ENCODE measurements at places on chromosomes 3 and 15. TPM values are rescaled to one million over a fixed set of nuclear protein-coding genes. Genes with fewer than 3 reads are reported as not detected.

- no peak for DNase-seq
- no peaks in the 10 kb centered on the region for H3K4me1 ChIP-seq
- no peaks in the 10 kb centered on the region for H3K36me3 ChIP-seq
- H3K27ac ChIP-seq: peak overlapping the region; percentile 100
- H3K27me3 ChIP-seq: no peaks in the 10 kb centered on the region
These were observed 1.5 kb downstream of the WHAMM start for GRCh38 chr15:82810890-82811426.

GRCh38 chr3:112793326-112794081, 53.2 kb downstream of the CD200R1L start:
- H3K36me3 ChIP-seq: no peaks in the 10 kb centered on the region
- H3K4me1 ChIP-seq: peaks cover 11% of the 10 kb centered on the region
- no peaks in the 10 kb centered on the region for H3K27me3 ChIP-seq
- peak; percentile 52 for DNase-seq
- H3K27ac ChIP-seq: no peak overlapping the region

GRCh38 chr3:157542711-157543500, 39.7 kb upstream of the VEPH1 start:
- H3K27me3 ChIP-seq: no peaks in the 10 kb centered on the region
- H3K36me3 ChIP-seq: no peaks in the 10 kb centered on the region
- peak; percentile 78 for DNase-seq

- no peaks in the 10 kb centered on the region for H3K27me3 ChIP-seq
- H3K4me1 ChIP-seq: no peaks in the 10 kb centered on the region
- no peak overlapping the region for H3K27ac ChIP-seq
- H3K4me3 ChIP-seq: no peak overlapping the region
- no peaks in the 10 kb centered on the region for H3K36me3 ChIP-seq
- no peak for DNase-seq
These were observed 482.2 kb upstream of the CFAP20DC start for GRCh38 chr3:59531994-59532393.

DNA sequence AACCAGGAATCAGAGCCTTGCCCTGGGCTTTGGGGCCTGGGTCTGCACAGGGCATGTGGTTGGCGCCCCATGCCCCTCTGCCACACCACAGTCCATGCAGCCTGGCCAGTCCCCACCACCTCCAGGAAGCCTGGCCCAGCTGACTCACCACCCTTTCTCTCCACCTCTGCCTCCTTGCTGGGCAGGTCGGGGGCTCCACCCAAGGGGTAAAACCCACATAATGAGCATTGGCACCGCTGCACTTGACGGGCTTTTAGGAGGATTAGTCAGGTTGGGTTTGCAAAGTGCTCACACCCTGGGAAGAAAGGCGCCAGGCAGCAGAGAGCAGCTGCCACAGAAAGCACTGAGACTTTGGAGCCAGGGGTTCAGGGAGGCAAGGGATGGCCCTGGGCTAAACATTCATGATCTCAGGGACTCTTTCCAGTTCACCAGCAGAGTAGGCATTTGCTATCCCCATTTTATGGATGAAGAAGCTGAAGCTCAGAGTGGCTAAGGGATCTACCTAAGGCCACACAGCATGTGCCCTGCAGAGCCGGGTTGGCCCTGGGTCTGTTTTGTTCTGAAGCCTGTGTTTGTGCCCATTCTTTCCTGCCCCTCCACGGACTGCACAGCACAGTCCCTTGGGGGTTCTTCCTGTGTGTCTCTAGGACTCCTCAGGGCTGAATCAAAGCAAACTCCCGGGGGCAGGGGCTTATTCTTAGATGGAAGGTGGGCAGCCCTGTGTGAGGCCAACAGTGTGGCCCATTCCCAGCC, 113.4 kb downstream of the ETFA start:
- H3K4me3 ChIP-seq: no peak overlapping the region
- H3K36me3 ChIP-seq: no peaks in the 10 kb centered on the region
- no peak for DNase-seq
- peaks cover 16% of the 10 kb centered on the region for H3K4me1 ChIP-seq

DNA sequence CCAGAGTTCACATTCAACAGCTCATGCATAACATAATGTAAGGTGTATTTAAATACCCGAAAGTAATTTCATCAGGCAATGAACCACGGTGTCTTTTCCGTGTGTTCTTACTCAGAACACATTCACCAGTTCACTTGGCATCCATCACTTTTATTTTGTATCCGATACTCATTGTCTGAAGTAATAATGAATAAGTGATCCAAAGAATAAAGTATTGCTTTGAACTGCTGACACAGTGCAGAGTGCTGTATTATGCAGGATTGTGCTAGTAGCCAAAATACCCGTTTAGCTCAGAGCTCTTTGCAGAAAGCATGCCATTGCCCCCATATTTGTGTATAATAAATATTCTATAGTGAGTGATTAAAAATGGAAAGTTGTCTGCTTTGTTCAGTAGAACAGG, 460.9 kb upstream of the KCNMB2 start:
- H3K36me3 ChIP-seq: no peaks in the 10 kb centered on the region
- DNase-seq: no peak
- H3K4me1 ChIP-seq: no peaks in the 10 kb centered on the region

- no peaks in the 10 kb centered on the region for H3K36me3 ChIP-seq
- no peaks in the 10 kb centered on the region for H3K27me3 ChIP-seq
- H3K4me1 ChIP-seq: no peaks in the 10 kb centered on the region
- H3K27ac ChIP-seq: no peak overlapping the region
- no peak overlapping the region for H3K4me3 ChIP-seq
- DNase-seq: no peak
These were observed 24.3 kb upstream of the GCNT3 start for GRCh38 chr15:59587085-59587826.

- no peak overlapping the region for H3K4me3 ChIP-seq
- no peak overlapping the region for H3K27ac ChIP-seq
- no peaks in the 10 kb centered on the region for H3K36me3 ChIP-seq
- no peaks in the 10 kb centered on the region for H3K27me3 ChIP-seq
These were observed 1.2 kb downstream of the ACP3 start for GRCh38 chr3:132318451-132318850.

DNA sequence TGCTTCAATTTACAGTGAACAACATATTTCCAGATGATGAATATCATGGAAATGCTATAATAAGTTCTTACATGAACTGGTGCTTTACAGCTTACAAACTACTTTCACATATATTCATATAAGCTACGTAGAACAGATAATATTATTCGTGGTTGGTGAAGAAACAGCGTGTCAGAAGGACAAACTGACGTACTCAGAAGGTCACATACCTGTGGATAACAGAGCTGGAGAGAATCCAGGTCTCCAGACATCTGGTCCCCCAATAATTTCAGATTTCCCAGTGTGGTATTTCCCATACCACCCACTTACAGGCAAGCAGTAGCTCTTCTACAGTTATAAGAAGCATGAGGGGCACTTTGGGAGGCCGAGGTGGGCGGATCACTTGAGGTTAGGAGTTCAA, 156.6 kb downstream of the PLD1 start:
- no peak overlapping the region for H3K4me3 ChIP-seq
- peaks cover 7% of the 10 kb centered on the region for H3K4me1 ChIP-seq

- H3K4me1 ChIP-seq: no peaks in the 10 kb centered on the region
- H3K36me3 ChIP-seq: no peaks in the 10 kb centered on the region
- no peaks in the 10 kb centered on the region for H3K27me3 ChIP-seq
- H3K4me3 ChIP-seq: no peak overlapping the region
These were observed 13.0 kb upstream of the SEC62 start for GRCh38 chr3:169953462-169954141.

GRCh38 chr3:146339349-146339748, 88.4 kb upstream of the PLSCR4 start:
- no peaks in the 10 kb centered on the region for H3K36me3 ChIP-seq
- peaks cover 11% of the 10 kb centered on the region for H3K4me1 ChIP-seq
- no peak for DNase-seq
- H3K27ac ChIP-seq: no peak overlapping the region
- no peaks in the 10 kb centered on the region for H3K27me3 ChIP-seq

- H3K27ac ChIP-seq: no peak overlapping the region
- no peaks in the 10 kb centered on the region for H3K4me1 ChIP-seq
- H3K36me3 ChIP-seq: no peaks in the 10 kb centered on the region
These were observed 11.3 kb downstream of the TMEM108 start for GRCh38 chr3:133049491-133049890.

DNA sequence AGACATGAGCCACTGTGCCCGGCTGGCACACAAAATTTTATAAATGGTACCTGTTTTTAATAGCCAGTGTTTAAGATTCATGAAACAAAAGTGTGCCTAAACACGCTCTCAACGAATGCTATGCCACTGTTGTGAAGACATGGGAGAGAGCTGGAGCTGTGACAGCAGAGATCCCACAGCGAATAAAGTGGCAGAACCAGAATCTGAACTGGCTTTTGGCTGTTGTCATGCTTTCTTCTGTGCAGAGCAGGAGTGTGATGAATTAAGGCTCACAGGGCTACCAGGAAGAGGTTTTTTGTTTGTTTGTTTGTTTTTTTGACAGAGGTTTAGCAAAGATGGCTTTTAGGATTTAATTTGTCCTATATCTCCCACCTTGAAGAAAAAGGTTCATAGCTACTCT, 14.5 kb downstream of the PTPRG start:
- H3K27ac ChIP-seq: no peak overlapping the region
- no peak overlapping the region for H3K4me3 ChIP-seq
- H3K4me1 ChIP-seq: peaks cover 7% of the 10 kb centered on the region
- no peaks in the 10 kb centered on the region for H3K36me3 ChIP-seq
- H3K27me3 ChIP-seq: no peaks in the 10 kb centered on the region

DNA sequence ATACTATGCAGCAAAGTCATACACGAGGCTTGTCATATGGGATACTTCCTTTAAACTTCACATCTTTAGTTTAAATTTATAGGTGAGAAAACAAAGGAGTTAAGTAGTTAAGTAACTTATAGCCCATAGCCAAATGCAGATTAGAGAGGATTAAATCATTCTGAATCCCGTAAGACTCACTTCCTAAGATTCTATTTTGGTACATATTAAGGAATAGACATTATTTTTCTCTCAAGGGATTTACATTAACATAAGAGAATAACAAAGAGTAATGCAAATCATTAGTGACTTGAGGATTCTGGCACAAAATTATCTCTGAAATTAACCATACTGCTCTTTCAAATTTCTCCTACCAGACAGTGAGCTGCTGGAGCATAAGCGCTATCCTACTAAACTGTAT, 747.4 kb upstream of the ARPP21 start:
- H3K27me3 ChIP-seq: no peaks in the 10 kb centered on the region
- no peak for DNase-seq
- H3K36me3 ChIP-seq: no peaks in the 10 kb centered on the region
- H3K4me1 ChIP-seq: no peaks in the 10 kb centered on the region
- H3K27ac ChIP-seq: no peak overlapping the region

DNA sequence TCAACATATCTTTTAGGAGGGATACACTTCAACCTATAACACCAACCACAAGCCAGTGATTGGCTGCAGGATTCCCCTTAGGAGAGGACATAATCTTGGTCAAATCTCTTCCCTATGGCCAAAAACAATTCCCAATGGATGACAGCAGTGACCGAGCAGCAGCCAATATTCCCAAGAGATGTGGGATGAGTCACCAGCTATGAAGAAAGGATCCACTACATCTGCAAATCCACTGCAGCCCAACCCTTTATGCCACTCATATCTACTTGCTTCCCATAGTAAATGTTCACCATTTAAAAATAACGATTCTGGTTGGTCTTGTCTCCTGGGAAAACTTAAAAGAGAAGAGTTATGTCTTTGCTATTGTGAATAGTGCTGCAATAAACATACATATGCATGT, 4.5 kb upstream of the IQCF5 start:
- H3K4me3 ChIP-seq: no peak overlapping the region
- H3K36me3 ChIP-seq: no peaks in the 10 kb centered on the region
- H3K4me1 ChIP-seq: no peaks in the 10 kb centered on the region

DNA sequence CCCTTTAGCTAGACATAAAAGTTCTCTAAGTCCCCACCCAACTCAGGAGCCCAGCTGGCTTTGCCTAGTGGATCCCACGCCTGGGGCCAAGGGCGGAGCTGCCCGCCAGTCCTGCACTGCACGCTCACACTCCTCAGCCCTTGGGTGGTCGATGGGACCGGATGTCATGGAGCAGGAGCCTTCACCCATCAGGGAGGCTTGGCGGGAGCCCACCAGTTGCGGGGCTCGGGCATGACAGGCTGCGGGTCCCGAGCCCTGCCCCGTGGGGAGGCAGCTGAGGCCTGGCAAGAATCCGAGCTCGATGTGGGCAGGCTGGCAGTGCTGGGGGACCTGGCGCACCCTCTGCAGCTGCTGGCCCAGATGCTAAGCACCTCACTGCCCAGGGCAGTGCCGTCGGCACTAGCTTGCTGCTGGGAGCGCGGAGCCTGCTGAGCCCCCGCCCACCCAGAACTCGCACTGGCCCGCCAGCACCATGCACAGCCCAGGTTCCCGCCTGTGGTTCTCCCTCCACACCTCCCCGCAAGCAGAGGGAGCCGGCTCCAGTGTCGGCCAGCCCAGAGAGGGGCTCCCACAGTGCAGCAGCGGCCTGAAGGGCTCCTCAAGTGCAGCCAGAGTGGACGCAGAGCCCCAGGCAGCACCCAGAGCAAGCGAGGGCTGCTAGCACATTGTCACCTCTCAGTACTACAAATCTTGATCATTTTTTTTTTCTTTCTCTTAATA, 391.4 kb upstream of the NDN start:
- no peaks in the 10 kb centered on the region for H3K27me3 ChIP-seq
- no peak for DNase-seq
- peak overlapping the region; percentile 11 for H3K4me3 ChIP-seq
- H3K36me3 ChIP-seq: no peaks in the 10 kb centered on the region

GRCh38 chr3:100033184-100033583, 81.1 kb downstream of the FILIP1L start:
- H3K36me3 ChIP-seq: no peaks in the 10 kb centered on the region
- no peak overlapping the region for H3K4me3 ChIP-seq
- peak; percentile 61 for DNase-seq
- peaks cover 8% of the 10 kb centered on the region for H3K4me1 ChIP-seq
- H3K27ac ChIP-seq: no peak overlapping the region

- no peak for DNase-seq
- no peaks in the 10 kb centered on the region for H3K36me3 ChIP-seq
- H3K4me1 ChIP-seq: peaks cover 2% of the 10 kb centered on the region
- no peak overlapping the region for H3K27ac ChIP-seq
- H3K27me3 ChIP-seq: no peaks in the 10 kb centered on the region
These were observed 414.5 kb downstream of the GRM7 start for GRCh38 chr3:7275396-7275795.

The KLHL40 gene
- 0.62 TPM for total RNA-seq

The TNFAIP8L3 gene
- 17.3 TPM for total RNA-seq

The PRSS50 gene
- 6.2 TPM for total RNA-seq

The HRG gene
- not detected for total RNA-seq

The NR2F2 gene
- total RNA-seq: 38.2 TPM

The TJP1 gene
- 255 TPM for total RNA-seq

All from testis (tissue), 5 donors.